HEK293T (cell line): ENCODE measurements at places on chromosomes 12 and 14.

GRCh38 chr14:73207615-73208014, 29.7 kb upstream of the PAPLN start:
- DNase-seq = no peak

GRCh38 chr12:114335607-114336006, 70.3 kb downstream of the TBX5 start:
- DNase-seq = no peak

DNA sequence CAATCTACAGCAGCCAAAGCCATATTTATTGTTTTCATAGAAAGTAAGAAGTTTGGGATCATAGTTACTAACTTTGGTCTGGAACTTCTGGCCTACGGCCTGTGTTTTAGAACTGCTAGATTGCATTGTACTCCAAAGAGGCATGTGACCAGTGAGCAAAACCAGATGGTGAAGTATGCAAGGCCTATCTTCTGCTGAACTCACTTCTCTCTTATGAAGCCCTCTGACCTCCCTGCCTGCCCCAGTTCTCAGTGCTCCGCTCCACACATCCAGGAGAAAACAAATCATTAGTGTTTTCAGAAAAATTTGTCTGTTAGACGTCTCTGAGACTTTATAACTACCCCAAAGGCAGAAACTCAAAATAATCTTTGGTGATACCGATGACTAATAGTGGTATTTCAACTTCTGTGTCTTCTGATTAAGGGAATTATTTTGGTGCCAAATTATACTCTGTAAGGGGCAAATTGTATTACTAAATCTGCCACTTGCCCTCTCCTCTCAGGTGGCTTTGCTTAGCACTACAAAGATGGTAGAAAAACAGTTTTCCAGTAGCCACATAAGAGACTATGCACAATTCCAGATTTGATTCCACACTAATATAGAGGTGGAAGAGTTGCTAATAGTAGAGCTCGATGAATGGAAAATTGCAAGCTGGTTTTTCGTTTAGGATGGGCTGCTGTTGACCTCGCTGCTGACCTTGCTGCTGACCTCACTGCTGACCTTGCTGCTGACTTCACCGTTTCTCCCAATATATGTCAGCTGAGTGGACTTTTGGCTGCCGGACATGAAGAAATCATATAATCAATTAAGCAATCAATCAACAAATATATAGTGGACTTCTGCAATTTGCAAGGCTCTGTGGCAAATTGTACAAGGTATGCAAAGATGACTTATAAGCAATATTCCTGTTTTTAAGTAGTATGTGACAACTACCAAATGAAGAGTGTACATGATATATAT, 147.5 kb downstream of the KITLG start:
- DNase-seq = no peak

DNA sequence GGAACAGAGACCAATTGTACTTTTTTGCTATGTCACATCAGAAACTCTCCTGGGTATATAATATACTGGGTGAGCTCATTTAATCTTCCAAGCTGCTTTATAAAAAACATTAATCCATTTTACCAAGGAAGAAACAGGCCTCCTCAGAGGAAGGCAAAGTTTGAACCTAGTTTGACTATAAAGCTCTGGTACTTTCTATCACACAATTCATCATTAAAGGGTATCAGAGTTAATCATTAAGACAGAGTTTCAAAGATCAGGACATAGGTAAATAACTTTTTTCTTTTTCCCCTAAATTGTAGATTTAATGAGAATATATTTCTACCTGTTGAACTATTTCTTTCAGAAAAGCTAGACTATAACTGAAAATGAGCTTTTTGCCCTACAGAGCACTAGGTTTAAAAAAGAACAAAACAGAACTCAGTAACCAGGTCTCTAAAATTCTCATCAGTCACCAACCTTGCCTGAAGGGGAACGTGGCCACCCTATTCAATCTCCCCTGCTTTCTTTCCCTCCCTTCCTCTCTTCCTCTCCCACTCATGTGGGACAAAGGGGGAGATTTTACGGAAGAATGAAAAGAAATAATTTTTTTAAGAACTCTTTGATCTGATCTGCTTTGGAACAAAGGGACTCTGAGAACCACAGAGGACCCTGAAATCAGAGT, 18.6 kb downstream of the FBXO21 start:
- DNase-seq = no peak

DNA sequence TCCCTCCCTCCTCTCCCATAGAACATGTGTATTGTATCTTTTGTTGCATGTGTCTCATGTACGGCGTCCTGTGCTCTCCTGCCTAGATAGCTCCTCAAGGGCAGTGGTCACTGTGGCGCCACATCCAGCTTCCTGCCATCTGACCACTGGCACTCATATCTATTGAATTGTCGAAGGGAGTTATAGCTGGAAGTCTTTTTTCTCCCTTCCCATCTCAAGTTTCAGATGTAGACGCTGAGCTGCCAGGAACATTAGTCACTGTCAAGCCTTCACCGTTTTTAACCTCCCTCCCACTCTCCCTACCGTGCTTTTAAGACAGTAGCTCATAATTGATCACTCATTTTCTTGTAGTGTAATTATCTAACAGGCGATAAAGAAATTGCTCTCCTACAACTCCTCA, 33.0 kb downstream of the MTHFD1 start:
- no peak for DNase-seq

DNA sequence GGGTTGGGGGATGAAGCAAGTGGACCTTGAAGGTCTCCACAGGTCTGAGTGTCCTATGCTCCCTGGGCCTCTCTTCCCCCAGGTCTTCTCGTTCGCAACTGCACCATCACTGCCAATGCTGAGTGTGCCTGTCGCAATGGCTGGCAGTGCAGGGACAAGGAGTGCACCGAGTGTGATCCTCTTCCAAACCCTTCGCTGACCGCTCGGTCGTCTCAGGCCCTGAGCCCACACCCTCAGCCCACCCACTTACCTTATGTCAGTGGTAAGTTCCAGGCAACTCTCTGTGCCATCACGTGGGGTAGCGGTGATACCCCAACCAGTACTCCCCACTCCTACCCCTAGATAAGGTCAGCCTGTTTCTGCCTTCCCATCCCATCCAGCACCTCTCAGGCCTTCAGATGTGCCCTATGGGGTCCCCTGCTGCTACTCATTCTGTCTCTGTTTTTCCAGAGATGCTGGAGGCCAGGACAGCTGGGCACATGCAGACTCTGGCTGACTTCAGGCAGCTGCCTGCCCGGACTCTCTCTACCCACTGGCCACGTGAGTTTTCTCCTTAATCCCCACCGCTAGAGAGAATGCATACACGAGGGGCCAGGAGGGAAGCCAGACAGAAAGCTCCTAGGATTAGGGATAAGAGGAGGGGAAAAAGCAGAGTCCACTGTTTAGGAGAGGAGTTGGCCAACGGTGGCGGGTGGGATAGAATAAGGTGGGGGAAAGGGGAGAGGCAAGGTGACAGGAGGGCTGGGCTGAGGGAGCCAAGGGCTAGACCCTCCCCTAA, 1.6 kb upstream of the TAPBPL start:
- no peak for DNase-seq

DNA sequence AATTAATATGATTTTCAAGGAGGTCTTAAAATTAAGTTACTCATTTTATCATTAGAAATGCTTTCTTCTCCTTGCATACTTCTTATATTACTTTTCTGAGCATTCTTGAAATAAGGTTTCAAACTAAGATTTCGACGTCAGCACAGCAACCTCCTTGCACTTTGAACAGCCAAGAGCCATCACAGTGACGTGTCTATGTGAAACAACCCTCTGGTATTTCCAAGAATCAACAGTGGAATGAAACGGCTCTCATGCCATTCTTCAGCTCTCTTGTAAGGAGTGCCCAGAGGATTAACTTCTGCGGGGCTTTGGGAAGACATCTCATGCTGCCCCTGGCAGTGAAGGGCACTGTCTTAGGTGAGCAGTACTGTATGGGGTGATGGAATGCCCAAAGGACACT, 109.2 kb downstream of the EFCAB11 start:
- DNase-seq = no peak

DNA sequence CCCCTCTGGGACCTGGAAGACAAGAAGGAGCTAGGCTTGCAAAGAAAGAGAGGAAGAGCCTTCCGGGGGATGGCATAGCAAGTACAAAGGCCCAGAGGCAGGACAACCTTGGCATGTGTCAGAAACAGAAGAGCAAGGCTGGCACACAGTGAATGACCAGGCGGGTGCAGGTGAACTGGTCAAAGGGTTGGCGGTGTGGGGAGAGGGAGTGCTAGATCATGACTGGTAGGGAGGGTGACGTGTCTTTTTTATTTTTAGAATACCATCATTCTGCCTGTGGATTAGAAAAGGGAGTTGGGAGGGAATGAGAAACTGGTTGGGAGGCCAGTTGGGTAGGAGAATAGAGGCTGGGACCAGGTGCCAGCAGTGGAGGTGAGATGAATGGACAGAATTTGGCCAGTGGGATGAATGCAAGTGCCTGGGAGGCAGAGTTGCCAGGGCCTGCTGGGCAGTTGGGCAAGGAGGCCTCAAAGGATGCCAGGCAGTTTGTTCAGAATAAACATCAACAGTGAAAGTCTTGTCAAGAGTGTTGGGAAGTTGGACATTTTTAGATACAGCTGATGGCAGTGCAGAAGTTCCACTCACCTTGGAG, 168.3 kb downstream of the CACNA1C start:
- no peak for DNase-seq

GRCh38 chr12:105256011-105256410, 20.0 kb upstream of the APPL2 start:
- no peak for DNase-seq

- peak; percentile 76 for DNase-seq
Observed at GRCh38 chr12:16939871-16940306, 333.9 kb upstream of the LMO3 start.

DNA sequence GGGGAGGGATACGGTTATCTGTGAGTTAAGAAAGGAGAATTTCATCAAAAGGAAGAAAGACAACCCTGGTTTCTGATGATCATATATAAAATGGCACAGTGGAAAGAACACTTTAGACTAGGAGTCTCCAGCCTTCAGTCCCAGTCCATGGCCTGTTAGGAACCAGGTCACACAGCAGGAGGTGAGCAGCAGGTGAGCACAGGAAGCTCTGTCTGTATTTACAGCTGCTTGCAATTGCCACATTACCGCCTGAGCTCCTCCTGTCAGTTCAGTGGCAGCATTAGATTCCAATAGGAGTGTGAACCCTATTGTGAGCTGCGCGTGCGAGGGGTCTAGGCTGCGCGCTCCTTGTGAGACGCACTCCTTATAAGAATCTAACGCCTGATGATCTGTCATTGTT, 137.9 kb downstream of the BTG1 start:
- no peak for DNase-seq

GRCh38 chr14:55373784-55374705, 37.6 kb downstream of the ATG14 start:
- DNase-seq = no peak

DNA sequence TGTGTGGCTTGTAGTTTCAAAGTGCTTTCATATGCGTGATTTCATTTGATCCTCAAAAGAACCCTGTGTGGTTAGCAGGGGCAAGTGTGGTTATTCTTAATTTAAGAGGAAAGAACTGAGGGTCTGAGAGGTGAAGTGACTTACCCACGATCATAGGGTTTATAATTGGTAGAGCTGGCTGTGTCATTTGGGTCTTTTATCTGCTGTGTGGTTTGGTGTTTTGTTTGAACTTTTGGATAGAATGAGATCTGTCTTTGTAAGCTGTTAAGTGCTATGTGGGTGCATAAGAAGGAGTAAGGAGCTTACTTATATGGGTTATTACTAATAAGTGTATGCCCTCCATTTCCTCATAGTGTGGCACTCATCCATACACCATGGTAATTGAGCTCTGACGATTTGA, 190.0 kb downstream of the CACNA1C start:
- no peak for DNase-seq

DNA sequence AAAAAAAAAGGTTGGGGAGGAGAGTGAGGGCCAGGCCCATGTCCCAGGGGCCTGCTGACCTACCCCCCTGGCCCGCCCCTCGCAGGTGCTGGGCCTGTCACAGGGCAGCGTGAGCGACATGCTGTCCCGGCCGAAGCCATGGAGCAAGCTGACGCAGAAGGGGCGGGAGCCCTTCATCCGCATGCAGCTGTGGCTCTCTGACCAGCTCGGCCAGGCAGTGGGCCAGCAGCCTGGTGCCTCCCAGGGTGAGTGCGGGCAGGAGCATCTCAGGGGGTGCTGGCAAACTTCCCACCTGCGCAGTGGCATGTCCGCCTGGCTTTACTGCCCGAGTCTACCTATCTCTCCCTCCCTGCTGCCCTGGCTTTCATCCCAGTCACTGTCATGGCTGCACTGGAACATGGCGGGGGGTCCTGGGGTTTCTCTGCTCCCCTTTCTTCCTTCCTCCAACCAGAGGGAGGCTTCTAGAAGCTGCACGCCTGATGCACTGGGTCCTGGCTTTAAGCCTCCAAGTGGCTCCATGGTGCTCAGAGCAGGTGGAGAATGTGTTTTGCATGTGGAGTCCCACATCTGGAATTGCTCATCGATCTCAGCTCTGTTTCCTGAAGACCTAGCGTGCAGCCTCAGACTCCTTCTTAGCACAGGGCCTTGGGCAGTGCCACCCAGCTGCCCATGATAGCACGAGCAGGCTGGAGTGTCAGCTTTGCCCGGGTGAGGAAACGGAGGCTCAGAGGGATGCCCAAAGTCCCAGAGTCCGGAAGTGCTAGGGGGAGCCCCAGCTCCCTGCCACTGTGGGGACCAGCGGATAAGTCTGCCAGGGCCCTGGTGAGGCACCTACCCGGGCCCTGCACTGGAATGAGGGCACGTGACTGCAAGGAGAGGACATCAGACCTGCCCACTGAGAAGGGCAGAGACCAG, 46.3 kb downstream of the PHETA1 start:
- no peak for DNase-seq

DNA sequence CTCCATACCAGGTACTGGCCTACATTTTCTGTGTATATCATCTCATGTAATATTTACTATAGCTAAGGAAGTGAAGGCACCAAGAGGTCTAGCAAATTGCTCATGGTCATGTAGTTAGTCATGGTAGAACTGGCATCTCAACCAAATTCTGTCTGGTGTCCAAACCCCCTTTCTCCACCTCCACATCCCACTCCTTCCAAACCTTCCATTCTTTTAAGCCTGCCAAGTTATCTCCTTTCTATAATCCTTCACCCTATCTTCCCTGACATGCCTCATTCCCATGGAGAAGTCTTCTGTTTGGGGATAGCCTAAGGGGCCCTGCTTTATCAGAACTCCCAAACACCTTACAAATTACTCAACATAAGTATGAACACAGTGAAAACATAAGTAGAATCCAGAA, 196.2 kb upstream of the HMGA2 start:
- no peak for DNase-seq

- DNase-seq = no peak
Observed at GRCh38 chr12:2383325-2384028, 330.7 kb downstream of the CACNA1C start.

DNA sequence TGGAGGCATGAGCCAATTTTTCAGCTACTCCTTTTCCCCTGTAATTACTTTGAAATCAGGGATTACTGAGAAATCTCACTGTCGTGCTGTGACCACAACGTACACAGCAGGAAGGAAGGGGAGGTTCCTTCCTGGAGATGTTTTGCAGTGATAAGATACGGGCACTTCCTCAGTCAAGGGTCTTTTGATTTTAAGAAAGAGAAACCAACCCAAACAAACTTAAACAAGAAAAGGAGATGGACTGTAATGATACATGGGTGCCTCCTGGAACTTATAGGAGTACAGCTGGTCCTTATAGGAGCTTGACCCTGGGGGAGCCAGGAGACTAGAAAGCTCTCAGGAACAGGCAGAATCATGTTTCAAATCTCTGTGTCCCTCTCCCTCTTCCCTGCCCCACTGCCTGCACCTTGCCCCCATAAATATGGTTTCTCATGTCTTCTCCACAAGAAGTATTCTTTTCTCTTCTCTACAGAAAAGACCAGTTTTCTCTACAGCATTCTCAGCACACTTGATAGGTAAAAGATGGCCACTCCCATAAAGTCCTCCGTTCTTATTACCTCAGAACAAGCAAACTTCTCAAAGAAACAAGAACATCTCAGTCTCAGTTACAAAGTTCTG, 281.1 kb upstream of the AMIGO2 start:
- DNase-seq = no peak
